NCI-H187 treated with DMSO at 0.1 percent for 48 hours (cell line): ENCODE measurements at places on chromosomes 1 and 21.

GRCh38 chr1:203273869-203274602 lies 31.3 kb upstream of the BTG2 start:
- DNase-seq: no peak

- DNase-seq: no peak
These were observed 211.1 kb downstream of the PBX1 start for GRCh38 chr1:164770131-164770529.

- DNase-seq: no peak
These were observed 207.2 kb upstream of the C21orf91 start for GRCh38 chr21:18026359-18026758.

DNA sequence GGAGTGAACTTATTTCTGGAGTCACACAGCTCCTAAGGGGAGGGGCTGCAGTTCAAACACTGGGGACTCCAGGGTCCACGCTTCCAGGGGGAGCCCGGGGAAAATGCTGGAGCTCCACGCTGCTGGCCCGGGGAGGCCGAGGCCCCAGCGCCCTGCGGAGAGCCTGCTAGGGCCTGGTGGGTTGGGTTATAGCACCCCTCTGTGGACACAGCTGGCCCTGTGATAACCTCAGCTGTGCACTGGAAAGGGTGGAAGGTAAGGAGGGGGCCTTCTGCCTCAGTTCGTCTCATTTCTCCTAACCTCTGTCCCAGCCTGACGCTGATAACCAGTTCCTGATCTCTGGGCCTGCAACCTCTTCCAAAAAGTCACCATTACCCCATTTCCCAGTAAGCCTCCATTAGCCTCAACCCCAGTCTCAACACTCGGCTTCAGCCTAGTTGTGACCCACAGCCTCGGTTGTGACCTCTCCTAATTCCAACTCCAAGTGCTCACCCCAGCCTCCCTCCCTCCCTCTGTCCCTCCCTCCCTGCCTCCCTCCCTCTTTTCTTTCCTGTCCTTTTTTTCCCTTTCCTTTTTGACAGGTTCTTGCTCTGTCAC lies 7.1 kb downstream of the NBL1 start:
- DNase-seq: no peak

GRCh38 chr1:4328402-4329071 lies 325.9 kb upstream of the AJAP1 start:
- DNase-seq: no peak

- no peak for DNase-seq
These were observed 33.3 kb downstream of the COQ8A start for GRCh38 chr1:226973371-226973897.
